ENCODE measurements at places on chromosomes 1 and 21.

GRCh38 chr1:93839307-93839706, 39.7 kb downstream of the DNTTIP2 start:
- no peak for DNase-seq

- no peak for DNase-seq
Measured at GRCh38 chr21:44520326-44521300, 19.4 kb downstream of the KRTAP10-1 start.

- DNase-seq = peak; percentile 41
Measured at GRCh38 chr1:208909011-208909984, 665.1 kb upstream of the PLXNA2 start.

GRCh38 chr1:110059133-110059863, 11.2 kb downstream of the ALX3 start:
- DNase-seq = no peak

GRCh38 chr1:161258439-161259344, at the start of gene PCP4L1:
PCP4L1 (plus strand) TSS chr1:161258745; CDS start chr1:161258975, 230 bp downstream.
- peak; percentile 53 for DNase-seq

- DNase-seq = no peak
Measured at GRCh38 chr1:185250063-185250462, 67.0 kb downstream of the IVNS1ABP start.

GRCh38 chr1:205492201-205492667, 12.2 kb upstream of the CDK18 start:
- DNase-seq = peak; percentile 81

- DNase-seq = peak; percentile 5
Measured at GRCh38 chr21:44739316-44739715, 27.9 kb upstream of the TSPEAR start.

- no peak for DNase-seq
Measured at GRCh38 chr1:159307346-159308020, 5.3 kb downstream of the FCER1A start.

DNA sequence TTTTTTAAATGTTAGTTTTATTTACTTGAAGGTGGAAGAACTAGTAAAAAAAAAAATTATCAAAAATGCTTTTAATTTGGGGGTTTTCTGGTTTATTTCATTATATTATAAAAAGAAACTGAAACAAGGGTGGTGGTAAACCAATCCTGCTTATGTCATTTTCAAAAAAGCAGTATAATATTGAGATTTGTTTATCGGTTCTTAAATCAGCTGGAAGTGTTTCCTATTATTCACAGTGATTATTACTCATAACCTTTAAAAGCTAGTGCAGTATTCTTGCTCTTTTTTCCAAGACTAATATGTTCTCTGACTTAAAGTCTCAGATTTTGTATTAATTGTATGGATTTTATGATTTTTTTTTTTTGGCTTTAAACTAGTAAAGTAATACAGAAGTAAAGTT, 5.4 kb upstream of the LRRC40 start:
- no peak for DNase-seq

GRCh38 chr1:85199667-85200462, 951 bp downstream of the SYDE2 start:
- no peak for DNase-seq

DNA sequence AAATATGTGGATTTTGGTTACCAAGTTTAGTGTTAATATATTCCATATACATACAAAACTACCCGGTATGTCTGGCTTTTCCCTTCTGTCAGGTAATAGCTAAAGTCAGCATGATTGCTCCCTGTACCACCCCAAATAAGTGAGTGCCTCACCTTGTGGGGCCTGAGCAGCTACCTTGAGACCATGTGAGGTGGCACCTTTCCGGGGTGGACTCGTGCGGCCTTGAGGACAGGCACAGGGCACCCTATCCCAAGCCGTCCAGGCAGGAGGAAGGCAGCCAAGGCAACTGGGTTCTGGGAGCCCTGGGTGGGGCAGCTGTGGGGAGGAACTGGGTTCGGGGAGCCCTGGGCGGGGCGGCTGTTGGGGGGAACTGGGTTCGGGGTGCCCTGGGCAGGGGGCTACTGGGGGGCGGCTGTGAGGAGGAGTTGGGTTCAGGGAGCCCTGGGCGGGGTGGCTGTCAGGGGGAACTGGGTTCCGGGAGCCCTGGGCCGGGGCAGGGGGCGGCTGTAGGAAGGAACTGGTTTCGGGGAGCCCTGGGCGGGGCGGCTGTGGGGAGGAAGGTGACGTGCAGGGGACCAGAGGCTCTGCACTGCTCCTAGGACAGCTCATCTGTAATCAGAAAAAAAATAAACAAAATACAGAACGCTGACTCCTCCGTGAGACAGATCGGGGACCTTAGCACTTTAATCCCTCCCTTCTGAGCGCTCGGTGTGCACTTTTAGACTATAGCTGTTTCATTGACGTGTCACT, 63.3 kb downstream of the POFUT2 start:
- DNase-seq = no peak

DNA sequence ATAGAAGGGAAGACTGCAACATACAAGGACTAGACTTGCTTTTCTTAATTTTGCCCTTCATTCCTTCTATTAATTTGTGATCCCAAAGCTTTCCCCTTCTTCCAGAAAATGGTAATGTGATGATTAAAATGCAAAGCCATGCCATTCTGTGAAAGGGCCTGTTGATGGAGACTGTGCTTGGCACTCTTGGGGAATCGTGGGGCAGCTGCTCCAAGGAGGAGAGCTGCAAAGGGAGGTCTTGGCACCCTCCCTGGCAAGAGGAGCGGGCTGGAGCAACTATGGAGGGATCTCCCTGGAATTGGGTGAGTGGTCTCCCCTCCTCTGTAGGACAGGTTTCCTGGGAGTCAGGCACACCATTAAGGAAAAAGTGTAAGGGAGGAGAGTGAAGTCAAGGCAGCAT, 16.6 kb downstream of the CACNA1S start:
- DNase-seq = no peak

GRCh38 chr1:103362348-103363007, 163.0 kb upstream of the RNPC3 start:
- no peak for DNase-seq

DNA sequence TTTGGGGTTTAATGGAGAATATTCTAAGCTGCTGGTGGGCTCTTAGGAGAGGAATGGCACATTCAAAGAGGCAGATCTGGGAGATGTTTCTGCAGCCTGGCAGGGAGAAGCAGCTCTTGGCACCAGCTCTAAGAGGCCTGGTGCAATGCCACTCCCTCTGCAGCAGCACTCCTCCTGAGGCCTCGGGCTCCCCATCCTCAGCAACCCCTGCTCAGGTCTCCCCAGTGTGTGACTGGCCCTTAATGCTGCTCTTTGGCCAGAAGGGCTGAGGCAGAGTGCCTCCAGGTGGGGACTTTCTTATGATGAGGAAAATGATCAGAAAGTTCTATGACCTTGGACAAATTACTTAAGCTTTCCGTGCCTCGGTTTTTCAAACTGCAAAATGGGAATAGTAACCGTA, 55.5 kb downstream of the MAB21L3 start:
- no peak for DNase-seq

GRCh38 chr1:26335774-26336476, 18.0 kb downstream of the CRYBG2 start:
- DNase-seq = peak; percentile 50

DNA sequence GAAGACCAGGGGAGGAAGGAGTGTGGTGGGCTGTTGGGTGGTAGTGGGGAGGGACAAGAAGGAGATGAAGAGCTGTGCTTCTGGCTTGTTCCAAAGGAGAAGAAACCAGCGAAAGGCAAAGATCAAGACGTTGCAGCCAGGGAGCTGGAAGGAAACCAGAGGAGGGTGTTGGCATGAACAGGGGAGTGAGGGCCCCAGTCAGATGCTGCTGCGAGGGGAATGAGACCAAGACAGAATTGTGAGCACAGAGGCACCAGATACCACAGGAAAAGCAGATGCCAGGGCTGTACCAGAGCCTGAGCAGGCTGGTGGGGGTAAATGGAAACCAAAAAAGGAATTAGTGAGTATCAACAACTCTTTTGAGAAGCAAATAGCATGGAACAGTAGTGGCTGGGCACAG, 6.0 kb downstream of the LAD1 start:
- no peak for DNase-seq

- DNase-seq = no peak
Measured at GRCh38 chr21:25887646-25888306, 153.0 kb downstream of the GABPA start.

- no peak for DNase-seq
Measured at GRCh38 chr1:113898241-113898814, 6.3 kb downstream of the AP4B1 start.

GRCh38 chr21:46226146-46226545, 2.4 kb downstream of the LSS start:
- no peak for DNase-seq

DNA sequence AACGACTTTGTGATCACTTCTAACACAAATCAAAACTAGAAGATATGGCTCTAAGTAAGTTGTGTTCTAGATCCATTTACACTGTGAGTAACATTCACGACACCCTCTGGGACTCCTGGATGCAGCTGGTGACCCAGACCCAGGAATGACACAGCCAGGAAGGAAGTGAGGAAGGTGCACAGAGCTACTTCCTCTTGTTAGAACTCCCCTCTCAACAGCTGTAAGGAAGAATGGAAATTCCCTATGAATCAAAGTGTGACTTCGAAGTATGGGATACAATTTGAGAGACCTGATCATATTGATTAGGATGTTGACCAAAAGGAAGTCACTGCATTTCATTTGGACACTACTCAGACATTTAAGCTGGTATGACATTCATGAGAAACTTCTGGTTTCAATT, 185.3 kb downstream of the NRIP1 start:
- no peak for DNase-seq

DNA sequence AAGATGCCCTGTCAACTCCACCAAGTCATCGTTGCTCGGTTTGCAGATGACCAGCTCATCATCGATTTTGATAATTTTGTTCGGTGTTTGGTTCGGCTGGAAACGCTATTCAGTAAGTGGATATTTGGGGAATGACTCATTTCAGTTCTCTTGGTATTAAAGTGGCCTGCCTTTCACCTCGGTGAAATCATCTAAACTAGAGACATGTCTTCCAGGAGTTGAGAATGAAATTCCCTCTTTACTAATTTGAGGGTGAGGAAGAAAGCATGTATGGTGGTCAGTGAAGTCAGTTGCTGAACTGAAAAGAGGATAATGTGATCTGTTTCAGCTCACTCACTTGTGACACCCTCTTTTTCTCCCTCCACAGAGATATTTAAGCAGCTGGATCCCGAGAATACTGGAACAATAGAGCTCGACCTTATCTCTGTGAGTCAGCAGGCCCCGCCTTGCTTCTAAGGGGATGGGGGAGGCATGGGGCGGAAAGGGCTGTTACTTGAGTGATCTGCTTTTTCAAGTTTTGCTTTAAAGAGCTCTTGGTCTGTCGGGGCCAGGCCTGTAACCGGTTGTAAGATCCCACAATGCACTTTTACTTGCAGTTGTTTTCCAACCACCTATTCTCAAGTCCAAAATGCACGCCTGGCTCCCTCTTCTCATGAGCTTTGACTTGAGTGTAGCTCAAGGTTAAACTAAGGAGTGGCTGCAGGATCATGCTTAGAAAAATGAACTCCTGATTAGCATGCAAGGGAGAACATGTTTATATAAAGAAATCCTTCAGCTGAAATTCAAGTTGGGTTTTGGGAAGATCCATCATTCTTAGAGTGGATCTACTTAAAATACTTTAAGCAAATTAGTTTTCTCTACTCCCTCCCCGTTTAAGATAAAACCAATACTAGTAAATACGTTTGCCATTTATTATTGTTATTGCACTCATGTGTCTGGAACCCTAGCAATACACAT, 59.8 kb downstream of the CAPN2 start:
- DNase-seq = no peak

GRCh38 chr1:109929588-109930251, 19.1 kb downstream of the CSF1 start:
- no peak for DNase-seq

- DNase-seq = no peak
Measured at GRCh38 chr1:212769459-212770167, 22.0 kb downstream of the NSL1 start.

DNA sequence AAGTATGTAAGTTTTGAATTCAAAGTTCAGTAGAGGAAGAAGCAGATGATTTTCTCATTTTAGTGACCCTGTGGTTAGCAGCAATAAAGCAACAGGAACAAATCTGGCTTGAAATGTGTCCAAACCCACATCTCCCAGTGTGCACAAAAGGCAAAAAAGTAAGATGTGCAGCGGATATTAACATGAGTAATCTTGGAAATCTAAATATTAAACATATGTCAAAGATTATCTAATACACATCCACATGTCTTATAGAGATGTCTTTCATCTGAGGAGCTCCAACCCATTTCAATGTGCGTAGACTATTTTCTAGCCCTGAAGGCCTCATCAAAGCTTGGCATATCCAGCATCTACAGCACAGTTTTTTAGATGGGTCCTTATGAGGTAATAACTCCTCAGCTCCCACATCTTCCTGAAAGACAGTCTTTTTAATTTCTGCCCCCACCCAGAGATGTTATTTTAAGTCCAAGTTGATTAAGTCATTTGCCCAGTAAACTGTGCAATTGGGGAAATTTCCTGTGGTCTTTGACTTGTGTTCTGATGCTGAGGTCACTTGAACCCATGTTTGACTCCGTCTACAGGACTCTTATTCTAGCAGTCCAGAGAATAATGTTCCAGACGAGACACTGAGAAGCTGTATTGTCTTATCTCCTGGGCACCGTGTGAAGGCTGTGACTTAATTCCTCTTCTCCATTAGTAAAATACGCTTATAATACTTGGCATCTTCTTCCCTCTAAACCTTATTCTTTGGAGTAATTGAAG, 73.7 kb downstream of the LMO4 start:
- no peak for DNase-seq

DNA sequence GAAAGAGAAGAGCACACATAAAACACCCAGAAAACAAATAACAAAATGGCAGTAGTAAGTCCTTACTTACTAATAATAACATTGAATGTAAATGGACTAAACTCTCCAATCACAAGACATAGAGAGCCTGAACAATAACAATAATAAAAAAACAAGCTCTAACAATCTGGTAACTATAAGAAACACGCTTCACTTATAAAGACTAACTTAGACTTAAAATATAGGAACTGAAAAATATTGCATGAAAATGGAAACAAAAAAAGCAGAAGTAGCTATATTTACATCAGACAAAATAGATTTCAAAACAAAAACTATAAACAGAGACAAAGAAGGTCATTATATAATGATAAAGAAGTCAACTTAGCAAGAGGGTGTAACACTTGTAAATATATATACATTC, 83.1 kb upstream of the LYPLAL1 start:
- DNase-seq = no peak

- no peak for DNase-seq
Measured at GRCh38 chr1:212614453-212615200, 6.1 kb downstream of the ATF3 start.

GRCh38 chr1:98201666-98202081, 280.8 kb upstream of the DPYD start:
- no peak for DNase-seq

DNA sequence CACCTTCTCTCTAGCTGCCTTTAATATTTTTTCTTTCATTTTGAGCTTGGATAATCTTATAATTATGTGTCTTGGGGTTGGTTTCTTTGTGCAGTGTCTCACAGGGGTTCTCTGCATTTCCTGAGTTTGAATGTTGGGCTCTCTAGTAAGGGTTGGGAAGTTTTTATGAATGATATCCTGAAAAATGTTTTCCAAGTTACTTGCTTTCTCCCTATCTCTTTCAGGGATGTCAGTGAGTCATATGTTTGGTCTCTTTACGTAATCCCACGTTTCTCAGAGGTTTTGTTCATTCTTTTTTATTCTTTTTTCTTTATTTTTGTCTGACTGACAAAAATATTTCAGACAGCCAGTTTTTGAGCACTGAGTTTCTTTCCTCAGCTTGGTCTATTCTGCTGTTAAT, 55.4 kb upstream of the CCDC190 start:
- no peak for DNase-seq
